Activated effector memory CD4-positive, alpha-beta T cell treated with anti-CD3 and anti-CD28 coated beads, Interleukin-2, amount 50 U/mL, for 16 hours (primary cell): ENCODE measurements at places on chromosomes 3 and 15.

- DNase-seq: peak; percentile 46
Measured at GRCh38 chr15:65189102-65189740, 4.1 kb upstream of the CLPX start.

- peak; percentile 84 for DNase-seq
Measured at GRCh38 chr15:64067564-64068030, 21.3 kb upstream of the DAPK2 start.

DNA sequence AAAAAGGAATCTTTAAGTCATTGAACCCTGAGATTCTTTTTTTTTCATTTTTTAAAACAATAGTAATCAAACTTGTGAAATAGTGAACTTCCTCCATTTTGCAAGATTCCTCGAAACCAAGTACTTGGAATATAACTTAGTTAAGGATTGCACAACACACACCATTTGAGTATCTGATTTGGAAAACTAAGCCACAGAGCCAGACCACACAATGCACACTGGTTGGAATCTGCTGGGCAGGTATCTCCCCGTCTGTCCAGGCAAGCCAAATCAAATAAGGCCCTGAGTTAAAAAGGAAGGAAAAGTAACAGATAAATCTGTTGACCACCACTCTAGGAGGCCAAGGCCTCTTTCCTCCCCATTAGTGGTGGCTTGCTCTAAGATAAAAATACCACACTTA is 177.5 kb upstream of the ICE2 start:
- DNase-seq: no peak

DNA sequence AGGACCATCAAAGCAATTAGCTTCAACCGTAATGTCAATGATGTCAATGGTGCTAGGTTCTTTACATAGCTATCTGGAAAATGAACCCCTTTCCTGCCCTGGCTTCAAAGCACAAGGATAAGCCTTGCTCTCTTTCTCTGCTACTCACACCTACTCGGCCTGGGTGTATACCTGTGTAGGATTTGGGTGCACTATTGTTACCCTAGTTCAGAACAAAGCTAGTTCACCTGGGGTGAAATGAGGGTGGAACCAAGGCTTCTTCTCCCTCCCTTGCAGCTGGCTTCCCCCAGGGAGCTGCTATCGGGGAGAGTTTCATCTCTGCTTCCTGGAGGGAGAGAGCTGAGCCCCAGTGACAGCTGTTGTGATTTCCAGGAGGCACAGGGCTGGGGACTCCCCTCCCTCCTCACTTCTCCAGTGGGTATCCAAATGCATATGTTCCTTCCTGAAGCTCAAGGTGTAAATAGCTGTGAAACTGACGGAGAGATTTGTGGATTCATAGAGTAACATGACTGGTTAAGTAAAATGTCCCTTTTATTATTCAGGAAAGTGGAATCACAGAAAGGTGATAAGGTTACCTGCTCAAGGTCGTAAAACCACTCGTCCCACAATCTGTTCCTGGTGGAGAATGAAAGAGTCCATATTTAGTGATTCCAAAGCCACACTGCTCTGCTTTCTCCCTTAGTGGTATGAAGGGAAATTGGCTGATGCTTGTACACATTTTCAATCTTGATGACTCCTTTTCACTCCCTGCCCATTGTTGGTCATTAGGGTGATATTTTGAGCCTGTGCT is 11.8 kb upstream of the C3orf70 start:
- DNase-seq: no peak

DNA sequence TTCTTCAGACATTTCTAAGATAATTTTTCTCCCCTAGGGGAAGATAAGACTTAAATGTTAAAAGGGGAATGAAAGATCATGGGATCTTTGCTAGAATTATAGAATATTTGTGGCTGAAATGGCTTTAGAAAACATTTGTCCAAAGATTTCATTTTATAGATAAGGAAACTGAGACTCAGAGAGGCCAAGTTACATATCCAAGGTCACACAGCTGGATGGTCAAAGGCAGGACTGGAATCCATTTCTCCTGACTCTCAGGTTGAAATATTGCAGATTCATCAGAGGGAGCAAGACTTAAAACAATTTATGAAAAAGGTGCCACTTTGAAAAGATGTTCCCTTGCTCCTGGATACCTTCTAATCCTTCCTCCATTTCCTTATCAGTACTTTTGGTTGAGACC is 19.5 kb upstream of the LEKR1 start:
- DNase-seq: no peak

GRCh38 chr3:173849489-173849888 is 451.9 kb downstream of the NLGN1 start:
- DNase-seq: no peak

DNA sequence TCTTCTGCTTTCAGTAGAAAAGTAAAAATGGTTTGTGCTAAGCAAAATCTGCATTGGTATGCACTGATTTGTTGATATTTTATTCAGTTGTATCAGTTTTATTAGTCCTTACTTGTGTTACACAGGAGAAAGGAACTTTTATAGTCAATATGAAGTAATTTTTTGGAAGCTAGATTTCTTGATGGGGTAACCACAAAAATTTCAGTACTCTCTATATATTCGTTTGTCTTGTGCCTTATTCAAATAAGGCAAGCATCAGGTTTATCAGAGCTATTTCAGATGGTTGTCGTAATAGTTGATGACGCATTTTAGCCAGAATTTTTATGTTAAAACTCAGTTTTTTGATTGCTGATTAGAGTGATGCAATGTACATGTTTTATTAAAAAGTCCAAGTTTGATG is 50.7 kb upstream of the NIPA1 start:
- no peak for DNase-seq

DNA sequence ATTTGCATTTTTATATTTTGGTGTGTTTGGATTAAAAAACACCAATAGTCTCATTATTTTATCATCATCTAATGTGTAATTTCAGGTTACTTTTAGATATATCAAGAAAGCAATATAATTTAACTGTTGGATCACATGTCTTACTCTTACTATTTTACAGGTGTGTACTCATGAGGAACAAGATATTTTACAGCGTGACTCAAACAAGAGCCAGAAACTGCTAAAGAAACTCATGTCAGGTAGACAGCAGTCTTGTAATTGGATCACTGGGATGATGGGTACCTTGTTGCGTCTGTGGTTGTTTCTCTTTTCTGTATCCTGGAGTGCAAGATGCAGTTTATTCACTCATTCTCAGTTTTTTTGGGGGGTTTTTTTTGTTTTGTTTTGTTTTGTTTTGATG is 12.9 kb downstream of the TRIP4 start:
- DNase-seq: no peak

DNA sequence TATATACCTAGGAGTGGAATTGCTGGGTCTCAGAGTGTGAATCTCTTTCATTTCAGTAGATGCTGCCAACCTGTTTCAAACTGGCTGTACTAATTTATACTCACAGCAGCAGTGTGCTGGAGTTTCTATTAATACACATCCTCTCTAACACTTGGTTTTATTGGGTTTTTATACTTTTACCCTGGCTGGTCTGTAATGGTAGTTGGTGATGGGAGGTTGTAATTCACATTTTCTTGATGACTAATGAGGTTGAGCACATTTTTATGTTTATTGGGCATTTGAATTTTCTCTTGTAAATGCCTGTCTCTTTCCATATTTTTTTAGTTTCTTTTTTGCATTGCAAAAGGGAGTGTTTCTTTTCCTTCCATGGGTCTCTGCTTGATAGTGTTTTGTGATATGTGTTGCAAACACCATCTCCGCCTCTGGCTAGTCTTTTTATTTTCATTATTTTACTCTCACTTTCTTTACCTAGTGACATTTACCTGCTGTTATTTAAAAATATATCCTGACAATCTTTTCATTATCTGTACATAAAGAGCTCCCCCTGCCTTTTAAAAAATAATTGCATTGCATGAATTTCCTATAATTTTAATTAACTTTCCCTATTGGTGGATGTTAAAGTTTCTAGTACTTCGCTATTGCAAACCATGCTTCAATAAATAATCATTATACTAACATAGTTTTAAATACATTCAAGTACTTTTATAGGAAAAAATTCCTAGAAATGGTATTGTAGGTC is 49.0 kb upstream of the GCNT3 start:
- DNase-seq: no peak

- no peak for DNase-seq
Measured at GRCh38 chr3:63029326-63029725, 154.1 kb upstream of the CADPS start.

GRCh38 chr3:45968706-45969105 is 25.4 kb downstream of the CXCR6 start:
- DNase-seq: no peak

DNA sequence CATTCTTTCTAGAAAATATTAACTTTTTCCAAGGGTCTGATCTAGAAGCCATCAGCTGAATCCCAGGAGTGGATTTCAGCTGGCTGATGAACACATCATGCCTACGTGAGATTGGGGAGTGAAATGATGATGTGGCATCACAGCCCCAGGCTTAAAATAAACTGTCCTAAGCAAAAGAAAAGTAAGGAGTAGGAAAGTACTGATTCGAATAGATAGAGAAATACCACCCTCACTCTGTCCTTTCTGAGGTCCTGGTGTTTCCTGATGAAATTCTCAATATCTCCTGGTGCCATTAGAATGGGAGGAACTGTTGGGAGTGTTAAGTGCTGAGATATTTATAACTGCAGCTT is 376.8 kb upstream of the SEMA6D start:
- DNase-seq: no peak

DNA sequence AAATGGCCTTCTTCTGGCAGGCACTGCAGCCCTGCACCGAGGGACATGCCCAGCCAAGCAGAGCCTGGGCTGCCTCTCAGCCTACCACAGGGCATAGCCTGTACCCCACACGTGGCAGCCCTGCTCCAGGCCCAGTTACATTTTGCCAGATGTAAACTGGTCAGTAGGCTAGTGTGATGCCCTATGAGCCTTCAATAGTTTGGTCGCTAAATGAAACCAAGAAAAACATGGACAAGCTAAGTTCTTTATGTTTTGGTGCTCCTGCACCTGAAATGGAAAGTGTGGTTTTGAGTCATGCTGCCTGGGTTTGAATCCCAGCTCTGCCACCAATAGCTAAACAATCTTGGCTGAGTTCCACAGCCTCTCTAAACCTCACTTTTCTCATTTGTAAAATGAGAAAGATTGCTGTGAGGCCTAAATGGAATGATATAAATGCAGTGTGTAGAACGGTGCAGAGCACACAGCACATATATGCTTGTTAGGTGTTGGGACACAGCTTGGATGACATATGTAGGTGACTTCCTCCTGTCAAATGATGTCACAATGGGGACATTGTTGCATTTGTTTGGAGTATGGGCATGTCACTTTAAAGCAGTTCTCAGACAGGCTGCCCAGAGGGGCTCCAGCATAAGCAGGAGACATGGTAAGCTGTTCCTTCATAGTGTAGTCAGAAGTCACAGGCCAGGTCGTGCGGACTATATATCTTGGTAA is 57.4 kb downstream of the ZBTB38 start:
- DNase-seq: no peak
